ENCODE measurements at places on chromosomes 11 and 22.

GRCh38 chr11:18001191-18001590 is 11.7 kb downstream of the SERGEF start:
- DNase-seq, result no peak

DNA sequence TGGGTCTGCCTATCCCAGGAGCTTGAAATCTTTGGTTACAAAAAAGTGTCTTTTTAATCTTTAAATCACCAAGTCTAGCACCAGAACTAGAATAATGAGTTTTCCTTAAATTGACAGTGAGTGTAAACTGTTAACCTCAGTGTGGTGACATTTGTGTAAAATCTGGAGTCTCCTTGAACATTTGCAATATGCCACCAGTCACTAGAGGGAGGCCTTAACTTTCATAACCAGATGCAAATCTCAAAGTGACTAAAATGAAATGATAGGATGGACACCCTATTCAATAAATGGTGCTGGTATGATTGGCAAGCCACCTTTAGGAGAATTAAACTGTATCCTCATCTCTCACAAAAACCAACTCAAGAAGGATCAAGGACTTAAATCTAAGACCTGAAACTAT is 8.3 kb upstream of the SCGB1D2 start:
- DNase-seq, result no peak

- no peak for DNase-seq
Measured at GRCh38 chr22:26573026-26573662, 16.8 kb downstream of the TPST2 start.

GRCh38 chr11:100397401-100397800 is 289.7 kb upstream of the ARHGAP42 start:
- DNase-seq, result no peak

- DNase-seq, result no peak
Measured at GRCh38 chr22:35217527-35217926, 39.8 kb upstream of the HMGXB4 start.

GRCh38 chr11:133269267-133269666 is 263.0 kb downstream of the OPCML start:
- peak; percentile 27 for DNase-seq

DNA sequence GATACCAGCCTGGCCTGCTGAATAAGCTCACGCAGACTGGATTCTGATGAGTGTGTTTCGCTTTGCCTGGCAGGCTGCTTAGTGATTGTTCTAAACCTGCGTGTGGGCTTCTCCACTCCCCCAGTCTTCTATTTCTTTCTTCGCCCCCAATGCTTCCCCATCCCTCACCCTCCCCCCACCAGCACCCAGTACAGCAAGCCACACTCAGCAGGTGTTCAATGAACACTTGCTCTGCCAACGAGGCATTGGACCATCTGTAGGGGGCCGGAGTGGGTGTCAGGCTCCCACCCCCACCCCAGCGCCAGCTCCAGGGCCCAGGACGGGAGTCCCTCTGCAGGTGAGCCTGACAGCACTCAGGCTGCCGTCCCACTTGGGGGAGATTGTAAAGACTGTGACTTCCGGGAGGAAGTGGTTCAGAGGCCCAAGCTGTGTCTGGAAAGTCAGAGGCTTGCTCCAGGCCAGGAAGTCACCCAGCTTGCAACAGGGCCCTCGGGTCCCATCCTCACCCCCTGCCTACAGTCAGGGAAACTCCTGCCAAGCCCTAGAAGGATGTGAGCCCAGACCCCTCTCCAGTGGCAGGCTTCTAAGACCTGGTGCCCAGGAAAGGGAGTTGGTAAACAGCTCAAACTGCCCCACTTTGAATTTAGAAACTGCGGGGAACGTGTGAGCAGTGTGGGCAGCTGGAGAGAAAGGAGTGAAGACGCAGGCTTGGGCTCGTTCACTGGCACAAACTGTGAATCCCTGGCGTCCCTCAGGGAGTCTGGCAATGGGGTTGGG is 66.3 kb upstream of the PRDM11 start:
- peak; percentile 47 for DNase-seq

DNA sequence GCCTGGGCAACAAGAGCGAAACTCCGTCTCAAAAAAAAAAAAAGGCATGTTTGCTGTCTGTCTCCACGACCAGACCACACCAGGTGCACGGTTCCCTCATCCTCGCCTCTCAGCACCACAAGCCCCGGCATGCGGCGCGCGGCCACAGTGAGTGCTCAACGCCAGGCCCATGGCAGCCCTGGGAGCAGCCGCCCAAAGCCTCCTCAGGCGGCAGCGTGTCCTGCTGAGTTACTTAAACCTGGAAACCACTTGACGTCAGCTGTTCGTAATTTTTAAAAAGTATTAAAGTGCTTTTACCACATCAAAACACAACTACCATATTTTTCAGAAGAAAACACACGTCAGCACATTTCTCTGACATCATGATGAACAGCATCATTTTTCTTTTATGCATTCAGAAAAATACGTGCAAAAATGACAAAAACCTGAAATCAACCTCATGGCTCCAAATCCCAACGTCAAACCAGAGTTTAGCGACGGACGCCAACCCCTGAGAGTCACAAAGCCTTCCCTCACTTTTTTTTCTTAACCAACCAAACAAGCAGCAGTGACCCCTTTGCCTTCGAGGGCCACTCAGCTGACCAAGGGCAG is 2.1 kb downstream of the DEAF1 start:
- no peak for DNase-seq

DNA sequence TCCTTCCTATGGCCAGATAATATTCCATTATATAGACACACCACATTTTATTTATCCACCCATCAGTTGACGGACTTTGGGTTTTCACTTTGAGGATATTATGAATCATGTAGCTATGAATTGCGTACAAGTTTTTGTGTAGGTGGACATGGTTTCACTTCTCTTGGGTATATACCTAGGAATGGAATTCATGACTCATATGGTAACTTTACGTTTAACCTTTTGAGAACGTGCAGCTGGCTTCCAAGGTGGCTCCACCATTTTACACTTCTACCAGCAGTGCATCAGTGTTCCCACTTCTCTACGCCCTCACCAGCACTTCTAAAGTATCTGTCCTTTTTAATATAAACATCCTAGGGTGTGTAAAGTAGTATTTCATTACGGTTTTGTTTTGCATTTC is 112.0 kb downstream of the PLEKHA7 start:
- DNase-seq, result no peak

GRCh38 chr11:417652-418342 is 3.0 kb upstream of the SIGIRR start:
- no peak for DNase-seq

GRCh38 chr11:61893981-61894380 is 2.6 kb upstream of the FADS3 start:
- DNase-seq, result no peak

DNA sequence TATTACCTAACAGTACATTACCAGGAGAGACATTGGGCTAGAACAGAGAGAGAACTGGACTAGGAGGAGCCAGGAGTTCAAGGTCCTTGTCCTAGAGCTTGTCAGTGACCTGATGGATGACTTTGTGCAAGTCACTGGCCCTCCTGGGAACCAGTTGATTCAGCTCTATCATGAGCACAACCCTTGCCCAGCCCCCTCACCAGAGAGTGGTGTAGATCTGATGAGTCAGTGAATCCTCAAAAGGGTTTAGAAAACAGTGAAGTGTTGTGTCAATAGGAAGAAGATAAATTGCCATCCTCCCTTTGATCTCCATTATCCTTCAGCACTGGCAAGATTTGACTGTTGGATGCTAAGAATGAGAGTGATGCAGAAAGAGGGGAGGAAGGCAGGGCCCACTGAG is 24.3 kb downstream of the NEU3 start:
- no peak for DNase-seq
